ENCODE measurements at places on chromosomes 3 and 15. TPM values are rescaled to one million over a fixed set of nuclear protein-coding genes. Genes with fewer than 3 reads are reported as not detected.
A peak's percentile ranks its signal among the peaks of the same experiment; 100 is the strongest.

DNA sequence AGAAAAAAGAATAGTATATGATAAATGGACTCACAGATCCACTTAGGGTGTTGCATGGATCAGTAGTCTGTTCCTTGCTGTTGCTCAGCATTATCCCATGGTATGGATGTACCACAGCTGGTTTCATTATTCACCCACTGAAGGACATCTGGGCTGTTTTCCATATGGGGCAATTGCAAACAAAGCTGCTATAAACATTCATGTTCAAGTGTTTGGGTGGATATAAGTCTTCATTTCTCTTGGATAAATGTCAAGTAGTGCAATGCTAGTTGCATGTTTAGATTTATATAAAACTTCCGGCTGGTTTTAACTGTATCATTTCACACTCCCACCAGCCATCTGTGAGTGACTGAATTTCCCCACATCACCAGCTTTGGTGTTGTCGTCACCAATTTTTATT is 137.7 kb downstream of the ASB7 start:
- no peak for DNase-seq

MKRN3 gene
- total RNA-seq: 14.5 TPM

ZNF385D gene
- 0.13 TPM for total RNA-seq

- DNase-seq: no peak
Measured at GRCh38 chr3:13455644-13456043, 24.5 kb upstream of the HDAC11 start.

GRCh38 chr15:39114690-39115378 is 466.0 kb upstream of the THBS1 start:
- no peak for DNase-seq

DNA sequence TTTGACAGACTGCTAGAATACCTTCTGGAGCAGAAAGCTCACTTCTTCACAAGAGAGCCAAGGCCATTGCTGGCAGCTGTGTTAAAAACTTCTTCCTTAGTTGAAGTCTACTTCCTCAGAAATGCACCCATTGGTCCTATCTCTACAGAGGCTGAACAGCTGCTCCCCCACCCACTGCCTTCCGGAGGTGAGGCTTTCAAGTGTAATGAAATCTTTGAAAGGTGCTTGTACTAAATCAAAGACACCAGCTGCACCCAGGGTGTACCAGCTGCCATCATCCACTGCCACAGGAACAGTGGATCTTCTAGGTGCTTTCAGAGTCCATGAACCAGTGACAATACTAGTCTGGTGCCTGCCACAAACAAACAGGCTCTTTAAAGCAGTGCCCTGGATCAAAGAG is 26.4 kb upstream of the HERC1 start:
- no peak for DNase-seq

DNA sequence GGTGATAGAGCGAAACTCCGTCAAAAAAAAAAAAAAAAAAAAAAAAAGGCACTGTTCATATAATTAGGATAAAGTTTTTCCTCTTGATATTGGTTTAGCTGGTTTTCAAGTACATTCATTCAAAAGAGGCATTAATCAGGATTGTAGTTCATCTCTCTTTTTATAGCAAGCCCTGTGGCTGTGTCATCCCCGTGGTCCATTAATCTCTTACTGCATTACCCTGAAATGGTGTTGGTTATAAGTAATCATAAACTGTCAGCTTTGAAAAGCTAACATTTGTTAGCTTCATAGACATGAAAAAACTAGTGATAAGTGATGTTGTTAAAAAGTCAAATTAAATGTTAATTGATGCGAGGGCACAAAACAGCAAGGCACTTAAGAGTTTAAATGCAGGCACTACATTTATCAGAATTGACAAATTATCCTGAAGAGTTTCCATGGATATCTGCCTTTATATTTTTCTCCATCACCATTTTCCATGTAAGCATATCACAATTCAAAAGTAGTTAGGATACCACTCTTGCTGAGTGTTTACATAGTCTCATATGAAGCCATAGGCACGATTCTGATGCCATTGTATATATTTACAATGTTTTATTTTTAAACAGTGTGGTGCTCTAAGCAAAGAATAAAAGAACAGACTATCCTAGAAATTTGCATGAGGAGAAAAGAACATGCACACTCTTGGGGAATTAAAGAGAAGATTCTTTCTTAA is 193.1 kb downstream of the OTOL1 start:
- no peak for DNase-seq

RPUSD3 gene
- total RNA-seq: 36.5 TPM

CHRD gene
- total RNA-seq: 0.43 TPM

DNA sequence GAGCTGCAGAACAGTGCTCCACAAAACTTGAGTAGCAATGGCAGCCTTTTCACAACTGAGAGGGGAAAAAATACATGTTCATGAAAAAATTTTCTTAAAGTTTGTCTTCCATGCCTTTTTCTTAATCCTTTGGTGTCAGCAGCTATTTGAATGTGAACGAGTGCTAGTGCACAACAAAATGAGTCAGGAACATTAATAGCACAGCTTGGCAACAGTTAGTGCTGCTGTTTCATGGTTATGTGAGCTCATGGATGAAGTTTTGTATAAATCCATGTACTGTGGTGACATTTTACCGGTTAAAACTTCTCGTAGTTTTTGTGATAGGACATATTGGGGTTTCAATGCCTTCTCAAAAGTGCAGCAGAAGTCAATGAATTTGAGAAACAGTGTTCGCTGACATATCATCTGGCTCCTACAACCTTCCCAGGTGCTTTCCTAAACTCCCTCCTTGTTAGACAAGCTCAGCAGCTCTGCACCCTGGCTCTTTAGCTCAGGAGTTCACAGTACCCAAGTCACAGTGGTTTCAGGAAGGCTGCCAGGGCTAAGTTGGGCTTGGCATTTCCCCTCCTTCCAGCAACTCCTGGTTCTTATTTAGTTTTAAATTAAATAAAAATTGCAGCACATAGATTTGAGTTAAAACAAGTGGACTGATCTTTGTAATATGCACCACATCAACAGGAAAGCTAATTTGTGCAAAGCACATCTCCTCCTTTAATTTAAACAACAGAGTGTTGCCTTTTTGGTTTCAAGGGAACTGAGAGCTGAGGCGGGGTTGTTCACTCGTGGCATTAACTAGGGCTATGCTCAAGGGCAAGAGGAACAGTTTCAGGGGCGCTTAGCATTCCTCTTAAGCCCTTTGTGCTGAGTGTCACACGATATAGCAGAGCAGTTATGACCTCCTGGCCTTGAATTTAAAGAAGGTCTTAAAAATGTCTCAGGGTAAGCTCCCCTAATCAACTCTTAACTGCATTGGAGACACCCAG is 362.8 kb downstream of the CHST2 start:
- DNase-seq: no peak

- peak; percentile 81 for DNase-seq
Measured at GRCh38 chr3:151434151-151434890, 26.5 kb downstream of the IGSF10 start.

PODXL2 gene
- total RNA-seq: 73.2 TPM

DNA sequence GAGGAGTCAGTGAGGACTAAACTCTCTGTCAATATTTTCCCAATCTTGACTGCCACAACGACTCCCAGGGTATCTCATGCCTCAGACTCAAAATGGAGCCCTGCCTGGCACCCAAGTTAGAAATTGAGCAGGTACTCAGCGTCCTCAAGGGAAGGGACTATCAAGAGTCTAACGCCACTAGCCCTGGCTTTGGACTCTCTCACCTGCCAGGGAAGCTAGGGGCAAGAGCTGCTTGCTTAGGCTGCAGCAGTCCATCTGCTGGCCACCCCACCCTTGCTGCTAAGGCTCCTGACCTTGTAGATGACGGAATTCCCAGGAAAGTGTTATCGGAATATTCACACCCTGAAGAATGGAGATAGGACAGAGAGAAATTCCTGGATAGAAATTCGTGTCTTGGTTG is 33.0 kb downstream of the ZIC4 start:
- no peak for DNase-seq

GRCh38 chr15:38647683-38648082 is 83.1 kb upstream of the RASGRP1 start:
- DNase-seq: no peak

GRCh38 chr15:90513448-90513847 is 16.3 kb upstream of the CRTC3 start:
- DNase-seq: no peak

CNTN3 gene
- total RNA-seq: 3.0 TPM

COL8A1 gene
- 5.3 TPM for total RNA-seq

DNA sequence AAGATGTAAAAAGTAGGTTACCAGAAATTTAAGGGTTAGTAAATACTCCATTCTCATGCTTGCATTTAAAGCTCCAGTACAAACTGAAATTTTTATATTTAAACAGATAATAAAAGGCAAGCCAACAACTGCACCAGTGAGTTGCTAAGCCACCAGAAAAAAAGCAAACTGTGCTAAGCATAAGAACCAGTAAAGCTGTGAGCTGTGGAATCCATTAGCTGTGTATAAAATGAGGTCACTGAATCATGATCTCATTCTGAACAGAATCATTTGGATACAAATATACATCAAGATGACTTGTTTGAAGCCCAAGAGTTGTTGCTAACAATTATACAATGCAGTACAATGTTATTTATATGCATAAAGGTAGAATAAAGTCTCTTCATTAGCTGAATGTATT is 1312.2 kb downstream of the SI start:
- DNase-seq: no peak

- no peak for DNase-seq
Measured at GRCh38 chr3:134559591-134559990, 73.7 kb downstream of the CEP63 start.

WDR49 gene
- total RNA-seq: not detected

GRCh38 chr3:34001022-34001421 is 202.6 kb downstream of the PDCD6IP start:
- no peak for DNase-seq

- peak; percentile 6 for DNase-seq
Measured at GRCh38 chr15:53247041-53247708, 457.0 kb upstream of the ONECUT1 start.

CPN2 gene
- total RNA-seq: not detected

MEX3B gene
- total RNA-seq: 1.9 TPM

DNA sequence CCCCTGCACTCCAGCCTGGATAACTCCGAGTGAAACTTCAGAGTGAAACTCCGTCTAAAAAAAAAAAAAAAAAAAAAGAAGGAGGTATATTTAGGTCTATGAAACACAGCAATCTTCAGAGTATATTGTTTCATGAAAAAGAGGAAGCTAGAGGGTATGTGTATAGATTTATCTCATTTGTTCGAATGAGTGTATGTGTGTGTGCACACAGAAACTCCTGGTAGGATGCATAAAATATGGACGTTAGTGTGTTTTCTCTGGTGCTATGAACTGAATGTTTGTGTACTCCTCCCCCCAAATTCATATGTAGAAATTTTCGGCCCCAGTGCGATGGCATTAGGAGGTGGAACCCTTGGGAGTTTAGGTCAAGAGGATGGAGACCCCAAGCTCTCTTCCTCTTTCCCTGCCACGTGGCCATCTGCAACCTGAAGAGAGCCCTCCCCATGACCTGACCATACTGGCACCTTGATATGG is 98.6 kb upstream of the KLF13 start:
- no peak for DNase-seq

- no peak for DNase-seq
Measured at GRCh38 chr3:141273700-141274410, 42.2 kb downstream of the PXYLP1 start.

DNA sequence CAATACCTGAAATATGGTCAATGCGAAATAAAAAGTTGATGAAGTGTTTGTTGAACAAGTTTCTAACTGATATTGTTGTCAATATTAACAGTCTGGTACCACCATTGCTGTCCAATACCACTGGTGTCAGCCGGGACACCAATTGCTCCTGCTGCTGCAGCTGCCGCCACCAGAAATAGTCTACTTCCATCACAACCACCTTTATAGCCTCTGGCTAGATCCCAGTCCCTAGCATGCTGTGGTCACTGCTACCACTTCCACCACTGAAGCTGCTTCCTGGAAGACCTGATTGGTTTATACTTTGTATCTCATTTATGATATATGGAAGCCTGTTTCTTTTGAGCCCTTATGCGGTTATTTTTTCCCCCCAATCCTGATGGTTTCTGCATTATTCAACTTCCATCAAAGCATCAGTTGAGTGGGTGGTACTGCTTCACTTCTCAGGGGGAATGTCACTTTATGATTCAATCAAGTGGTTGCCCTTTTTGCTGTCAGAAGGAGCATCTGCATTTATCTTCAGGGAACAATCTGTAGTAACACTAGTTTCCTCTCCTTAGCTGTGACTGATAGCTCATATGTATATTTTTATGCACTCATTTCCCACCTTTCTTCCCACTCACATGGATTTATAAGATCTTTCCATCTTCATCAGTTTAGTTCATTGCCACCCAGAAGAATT is 11.7 kb downstream of the LNP1 start:
- DNase-seq: no peak

GRCh38 chr15:88704791-88705768 is 66.3 kb downstream of the ISG20 start:
- DNase-seq: no peak

GRCh38 chr3:16899919-16900318 is 15.2 kb downstream of the PLCL2 start:
- no peak for DNase-seq

DNA sequence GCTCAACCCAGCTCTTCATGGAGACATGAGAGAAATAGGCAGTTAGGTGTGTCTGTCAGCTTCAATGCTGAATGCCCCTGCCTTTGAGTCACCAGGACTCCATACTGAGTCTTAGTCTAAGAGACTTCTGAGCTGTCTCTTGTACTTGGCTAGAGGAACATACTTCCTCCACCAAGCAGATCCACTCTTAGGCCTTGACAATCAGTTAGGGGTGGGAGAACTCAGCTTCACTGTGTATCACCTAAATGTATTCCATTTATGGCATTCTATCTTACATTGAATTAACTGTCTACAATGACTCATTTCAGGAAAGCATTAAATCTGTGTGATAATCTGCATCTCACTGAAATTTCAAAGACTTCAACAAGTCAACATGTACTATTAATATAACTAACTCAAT is 66.0 kb downstream of the STAC start:
- peak; percentile 43 for DNase-seq

- DNase-seq: no peak
Measured at GRCh38 chr15:25780479-25781255, 82.5 kb downstream of the ATP10A start.

SPATA12 gene
- 1.6 TPM for total RNA-seq

Data from HT1080 (cell line).